ENCODE measurements at places on chromosomes 5 and 9. TPM values are rescaled to one million over a fixed set of nuclear protein-coding genes. Genes with fewer than 3 reads are reported as not detected.
A peak's percentile ranks its signal among the peaks of the same experiment; 100 is the strongest.

CARD6 gene
- total RNA-seq = 13.5 TPM

FOXD4 gene
- not detected for total RNA-seq

ZNF782 gene
- 11.1 TPM for total RNA-seq

ZDHHC11B gene
- 1.8 TPM for total RNA-seq

DPM2 gene
- total RNA-seq = 18.8 TPM

TRAF1 gene
- 36.4 TPM for total RNA-seq

LRRC70 gene
- 3.6 TPM for total RNA-seq

DNA sequence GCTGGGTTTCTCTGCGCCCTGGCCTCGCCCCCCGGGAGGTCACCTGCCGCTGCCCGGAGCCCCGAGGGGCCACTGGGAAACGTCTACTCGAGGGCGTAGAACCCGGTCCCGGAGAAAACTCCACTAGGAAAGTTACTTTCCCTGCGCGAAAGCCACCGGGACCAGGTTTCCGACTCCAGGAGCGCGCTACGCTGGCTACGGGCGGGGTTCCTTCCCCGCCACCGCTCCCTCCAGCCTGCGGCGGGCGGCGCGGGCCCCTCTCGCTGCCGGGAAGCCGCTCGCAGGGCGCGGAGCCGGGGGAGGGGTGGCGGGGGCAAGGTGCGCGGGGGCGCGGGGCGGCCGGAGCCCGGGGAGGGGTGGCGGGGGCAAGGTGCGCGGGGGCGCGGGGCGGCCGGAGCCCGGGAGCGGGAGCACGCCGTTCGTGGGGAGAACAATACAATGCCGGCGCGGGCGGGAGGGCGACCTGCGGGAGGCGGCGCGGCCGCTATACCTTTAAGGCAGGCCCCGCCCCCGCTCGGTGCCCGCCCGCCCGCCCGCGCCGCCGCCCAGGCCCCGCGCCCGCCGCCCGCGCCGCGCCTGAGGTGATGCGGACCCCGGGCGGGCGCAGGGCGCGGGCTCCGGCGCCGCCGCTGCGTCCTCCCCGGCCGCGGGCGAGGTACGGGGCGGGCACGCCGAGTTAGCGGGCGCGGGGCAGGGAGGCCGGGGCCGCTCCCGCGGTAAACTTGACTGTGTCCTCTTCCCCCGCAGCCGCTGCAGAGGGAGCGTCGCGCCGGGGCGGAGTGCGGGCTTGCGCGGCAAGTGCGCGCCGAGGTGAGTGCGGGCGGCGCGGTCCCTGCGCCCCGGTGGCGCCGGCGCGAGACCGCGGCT lies 278.1 kb downstream of the AOPEP start:
- peaks cover 35% of the 10 kb centered on the region for H3K4me1 ChIP-seq
- peak overlapping the region; percentile 88 for H3K4me3 ChIP-seq
- no peak for DNase-seq
- peak overlapping the region; percentile 99 for H3K27ac ChIP-seq
- no peaks in the 10 kb centered on the region for H3K27me3 ChIP-seq

DNA sequence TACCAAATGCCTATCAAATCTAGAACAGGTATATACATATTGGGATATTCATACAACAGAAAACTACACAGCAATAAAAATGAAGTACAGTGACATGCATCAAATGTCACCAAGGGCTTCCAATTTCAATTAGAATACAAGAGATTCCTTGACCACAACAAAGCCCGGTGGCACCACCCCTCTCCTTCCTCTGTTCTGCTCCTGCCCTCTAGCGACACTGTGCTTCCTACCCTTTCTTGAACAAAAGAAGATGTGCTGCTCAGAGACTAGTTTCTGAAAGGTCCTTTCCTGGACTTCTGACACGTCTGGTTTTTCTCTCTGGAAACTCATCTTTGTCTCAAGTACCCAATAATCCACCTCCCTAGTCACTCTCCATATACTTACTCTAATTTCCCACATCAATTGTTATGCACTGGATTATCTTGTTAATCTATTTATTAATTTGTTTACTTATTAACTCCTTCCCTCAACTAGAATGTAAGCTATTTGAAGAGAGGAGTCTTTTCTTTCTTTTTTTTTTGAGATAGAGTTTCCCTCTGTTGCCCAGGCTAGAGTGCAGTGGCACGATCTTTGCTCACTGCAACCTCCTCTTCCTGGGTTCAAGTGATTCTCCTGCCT lies 70.4 kb upstream of the CTSV start:
- DNase-seq = no peak
- no peaks in the 10 kb centered on the region for H3K36me3 ChIP-seq
- no peak overlapping the region for H3K4me3 ChIP-seq
- no peaks in the 10 kb centered on the region for H3K27me3 ChIP-seq

DNA sequence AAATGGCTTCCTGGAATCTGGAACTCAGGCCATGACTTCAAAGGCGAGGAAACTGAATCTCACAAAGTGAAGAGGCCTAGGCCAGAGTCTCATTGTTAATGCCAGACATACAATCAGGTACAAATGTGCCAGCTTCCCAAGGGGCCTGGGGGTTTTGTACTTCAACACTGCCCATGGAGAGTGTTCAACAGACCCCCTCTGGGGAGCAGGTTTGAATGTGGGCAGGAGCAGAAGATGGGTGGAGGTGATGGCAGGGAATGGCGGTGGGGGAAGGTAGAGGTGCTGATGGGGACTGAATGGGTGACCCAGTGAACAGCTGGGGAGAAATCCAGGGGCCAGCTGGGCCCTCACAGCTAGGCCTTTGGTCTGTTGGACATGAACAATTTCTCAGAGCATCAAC lies 12.0 kb downstream of the FOXI1 start:
- H3K27ac ChIP-seq = no peak overlapping the region
- H3K4me3 ChIP-seq = no peak overlapping the region
- no peaks in the 10 kb centered on the region for H3K36me3 ChIP-seq
- H3K4me1 ChIP-seq = no peaks in the 10 kb centered on the region
- no peak for DNase-seq

DNA sequence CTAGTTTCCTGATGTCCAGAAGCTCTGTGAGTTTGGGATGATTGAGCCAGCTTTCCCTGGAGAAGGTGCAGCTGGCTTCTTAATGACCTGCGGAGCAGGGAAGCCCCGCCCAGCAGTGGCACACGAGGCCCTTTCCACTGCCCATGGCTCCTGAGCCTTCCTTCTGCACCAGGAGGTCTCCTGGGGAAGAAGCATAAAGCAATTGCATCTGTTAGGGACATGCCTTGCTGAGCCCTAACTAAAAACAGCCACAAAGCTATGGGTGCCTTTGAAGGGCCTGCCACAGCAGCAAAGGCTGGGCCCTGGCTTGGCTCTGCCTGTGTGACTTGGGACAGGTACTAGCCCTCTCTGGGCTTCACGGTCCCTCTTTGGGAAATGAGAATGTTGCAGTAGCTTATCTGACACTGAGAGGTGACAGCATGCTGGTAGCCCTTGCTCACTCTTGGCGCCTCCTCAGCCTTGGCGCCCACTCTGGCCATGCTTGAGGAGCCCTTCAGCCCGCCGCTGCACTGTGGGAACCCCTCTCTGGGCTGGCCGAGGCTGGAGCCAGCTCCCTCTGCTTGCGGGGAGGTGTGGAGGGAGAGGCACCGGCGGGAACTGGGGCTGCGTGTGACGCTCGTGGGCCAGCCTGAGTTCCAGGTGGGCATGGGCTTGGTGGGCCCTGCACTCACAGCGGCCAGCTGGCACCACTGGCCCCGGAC lies 218.4 kb downstream of the FSTL4 start:
- DNase-seq = no peak
- no peaks in the 10 kb centered on the region for H3K4me1 ChIP-seq
- no peak overlapping the region for H3K27ac ChIP-seq
- H3K36me3 ChIP-seq = no peaks in the 10 kb centered on the region
- no peak overlapping the region for H3K4me3 ChIP-seq

- no peak overlapping the region for H3K4me3 ChIP-seq
- H3K4me1 ChIP-seq = peaks cover 19% of the 10 kb centered on the region
- H3K27me3 ChIP-seq = no peaks in the 10 kb centered on the region
Measured at GRCh38 chr5:93995126-93995621, 253.8 kb upstream of the POU5F2 start.

GRCh38 chr9:112012026-112012902 lies 115.7 kb downstream of the UGCG start:
- H3K27ac ChIP-seq = peak overlapping the region; percentile 90
- peak; percentile 43 for DNase-seq
- H3K36me3 ChIP-seq = no peaks in the 10 kb centered on the region
- no peaks in the 10 kb centered on the region for H3K27me3 ChIP-seq
- peaks cover 29% of the 10 kb centered on the region for H3K4me1 ChIP-seq

- H3K4me1 ChIP-seq = no peaks in the 10 kb centered on the region
- no peak overlapping the region for H3K27ac ChIP-seq
- H3K36me3 ChIP-seq = no peaks in the 10 kb centered on the region
- H3K4me3 ChIP-seq = no peak overlapping the region
- no peaks in the 10 kb centered on the region for H3K27me3 ChIP-seq
- no peak for DNase-seq
Measured at GRCh38 chr5:92380069-92380770, 997.1 kb upstream of the ARRDC3 start.

- H3K4me1 ChIP-seq = peaks cover 21% of the 10 kb centered on the region
- H3K27ac ChIP-seq = peak overlapping the region; percentile 69
- no peak overlapping the region for H3K4me3 ChIP-seq
- DNase-seq = no peak
- H3K36me3 ChIP-seq = no peaks in the 10 kb centered on the region
Measured at GRCh38 chr5:1565737-1566734, 42.3 kb upstream of the LPCAT1 start.

DNA sequence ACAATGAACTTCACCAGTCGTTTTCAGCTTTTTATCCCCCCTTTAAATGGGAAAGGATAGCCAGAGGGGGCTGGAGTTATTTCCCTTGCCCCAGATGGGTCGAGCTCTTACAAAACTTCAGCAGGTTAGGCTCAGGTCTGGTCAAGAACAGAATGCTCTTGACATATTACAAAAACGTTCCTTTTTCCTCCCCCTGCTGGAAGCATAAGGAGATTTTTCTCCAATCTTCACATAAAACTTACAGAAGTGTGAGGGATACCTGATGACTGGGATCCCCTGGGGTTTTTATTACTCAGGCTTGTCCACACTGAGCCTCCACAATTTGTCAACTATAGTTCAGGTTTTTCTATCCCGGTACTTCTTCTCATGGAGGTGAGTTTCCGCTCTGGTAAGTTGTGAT lies 60.8 kb downstream of the CSF2 start:
- H3K4me3 ChIP-seq = no peak overlapping the region
- H3K36me3 ChIP-seq = no peaks in the 10 kb centered on the region
- no peaks in the 10 kb centered on the region for H3K27me3 ChIP-seq
- H3K27ac ChIP-seq = no peak overlapping the region
- H3K4me1 ChIP-seq = no peaks in the 10 kb centered on the region

- peak overlapping the region; percentile 66 for H3K27ac ChIP-seq
- H3K4me3 ChIP-seq = no peak overlapping the region
- no peaks in the 10 kb centered on the region for H3K27me3 ChIP-seq
- H3K36me3 ChIP-seq = no peaks in the 10 kb centered on the region
- H3K4me1 ChIP-seq = peaks cover 75% of the 10 kb centered on the region
Measured at GRCh38 chr9:81599837-81600236, 89.5 kb downstream of the TLE1 start.

DNA sequence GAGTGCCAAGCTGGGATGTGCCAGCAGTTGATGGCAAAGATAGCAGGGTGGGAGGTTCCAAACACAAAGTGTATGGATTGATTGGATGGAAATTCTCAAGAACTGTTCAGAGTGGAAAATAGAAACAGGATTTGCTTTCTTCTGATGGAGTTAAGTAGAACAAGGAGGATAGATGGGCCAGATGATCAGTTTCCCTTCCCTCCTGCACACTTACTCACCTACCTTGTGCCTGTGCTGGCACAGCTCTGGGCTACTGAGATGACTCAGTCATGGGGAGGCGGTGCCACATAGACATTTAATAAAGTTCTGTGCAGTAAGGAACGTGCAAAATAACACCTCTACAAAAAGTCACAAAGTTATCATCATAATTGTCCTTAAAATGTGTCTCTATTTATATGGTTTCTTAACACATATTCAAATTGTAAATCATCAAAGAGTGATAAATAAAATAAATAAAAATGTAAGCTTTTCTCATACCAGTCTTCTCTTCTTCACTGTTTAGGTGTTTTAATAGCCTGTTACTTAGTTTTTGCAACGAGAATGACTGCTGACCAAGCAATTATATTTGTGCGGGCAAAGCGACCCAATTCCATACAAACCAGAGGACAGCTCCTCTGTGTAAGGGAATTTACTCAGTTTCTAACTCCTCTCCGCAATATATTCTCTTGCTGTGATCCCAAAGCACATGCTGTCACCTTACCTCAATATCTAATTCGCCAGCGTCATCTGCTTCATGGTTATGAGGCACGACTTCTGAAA lies 12.7 kb downstream of the PTPDC1 start:
- H3K27ac ChIP-seq = no peak overlapping the region
- H3K36me3 ChIP-seq = peaks cover 3% of the 10 kb centered on the region
- DNase-seq = no peak
- no peak overlapping the region for H3K4me3 ChIP-seq

GRCh38 chr9:74645007-74645639 lies 148.0 kb downstream of the RORB start:
- H3K4me1 ChIP-seq = no peaks in the 10 kb centered on the region
- H3K27me3 ChIP-seq = no peaks in the 10 kb centered on the region
- no peak overlapping the region for H3K4me3 ChIP-seq
- DNase-seq = no peak

DNA sequence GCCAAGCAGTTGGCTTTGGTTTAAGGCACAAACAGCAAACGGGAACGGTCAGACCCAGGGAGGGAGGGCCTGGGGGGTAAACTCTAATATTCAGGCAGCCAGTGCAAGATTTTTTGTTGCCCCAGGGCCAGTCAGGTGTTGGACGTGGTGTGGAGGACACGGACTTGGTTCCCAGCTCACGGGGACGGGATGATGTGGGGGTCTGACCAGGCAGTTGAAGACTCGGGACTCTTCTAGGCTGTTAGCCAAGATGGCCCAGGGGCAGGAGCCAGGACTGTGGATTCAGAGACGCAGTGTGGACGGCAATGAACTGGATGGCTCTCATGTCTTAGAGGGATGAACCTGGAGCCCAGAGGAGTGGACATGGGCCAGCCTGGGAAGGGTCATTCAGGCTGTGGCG lies 169.2 kb downstream of the C9orf50 start:
- DNase-seq = no peak
- no peaks in the 10 kb centered on the region for H3K27me3 ChIP-seq
- H3K4me1 ChIP-seq = peaks cover 24% of the 10 kb centered on the region

GRCh38 chr9:13382595-13382994 lies 103.1 kb upstream of the MPDZ start:
- H3K27ac ChIP-seq = no peak overlapping the region
- no peaks in the 10 kb centered on the region for H3K36me3 ChIP-seq
- DNase-seq = no peak
- no peaks in the 10 kb centered on the region for H3K27me3 ChIP-seq
- peaks cover 10% of the 10 kb centered on the region for H3K4me1 ChIP-seq

DNA sequence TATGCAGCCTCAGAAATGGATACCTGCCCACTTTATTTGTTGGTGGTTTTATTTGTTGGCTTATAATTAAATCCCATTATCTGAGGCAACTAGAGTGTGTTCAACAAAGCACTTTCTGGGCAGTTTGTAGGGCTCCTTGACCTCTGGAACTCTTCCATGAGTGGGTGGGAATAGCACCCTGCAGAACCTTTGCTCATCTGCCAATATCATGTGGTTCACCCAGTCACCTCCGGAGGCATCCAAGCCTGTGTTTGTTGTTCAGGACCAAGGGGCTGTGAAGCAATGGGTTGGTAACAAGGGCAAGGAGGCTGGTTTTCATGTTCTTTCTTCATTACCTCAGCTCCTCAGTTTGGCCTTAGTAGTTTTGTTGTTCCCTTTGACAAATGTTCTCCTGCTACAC lies 314.0 kb downstream of the NDUFS4 start:
- H3K4me3 ChIP-seq = no peak overlapping the region
- no peaks in the 10 kb centered on the region for H3K27me3 ChIP-seq
- no peaks in the 10 kb centered on the region for H3K4me1 ChIP-seq
- H3K36me3 ChIP-seq = no peaks in the 10 kb centered on the region

Data from thoracic aorta (tissue), 2 donors.